ENCODE measurements at places on chromosomes 2 and 18. TPM values are rescaled to one million over a fixed set of nuclear protein-coding genes. Genes with fewer than 3 reads are reported as not detected.

GRCh38 chr2:2787301-2787907, 456.3 kb upstream of the MYT1L start:
- DNase-seq: no peak

- no peak for DNase-seq
Observed at GRCh38 chr2:44148999-44149398, 19.7 kb upstream of the PPM1B start.

DNA sequence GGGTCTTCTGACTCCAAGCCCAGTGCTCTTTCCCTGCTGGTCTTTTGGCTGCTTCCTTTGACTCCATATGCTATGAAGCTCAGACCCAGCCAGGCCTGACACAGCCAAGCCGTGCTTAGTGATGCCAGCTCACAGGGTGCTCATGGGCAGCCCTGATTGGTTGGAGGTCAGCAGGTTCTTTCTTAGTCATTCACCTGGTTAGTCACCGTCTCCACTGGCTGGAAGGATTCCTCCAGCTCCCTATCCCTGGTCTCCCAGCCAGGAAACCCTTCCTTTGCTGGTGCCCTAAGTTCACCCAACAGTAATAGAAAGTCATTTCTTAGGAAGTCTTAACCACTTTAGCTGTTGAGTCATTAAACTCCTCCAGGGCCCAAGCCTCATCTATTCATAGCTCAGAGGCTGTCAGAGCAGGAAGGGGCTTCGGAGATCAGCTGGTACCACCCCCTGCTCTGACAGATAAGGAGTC, 3.9 kb downstream of the KCNK3 start:
- no peak for DNase-seq

GRCh38 chr18:8462651-8463185, 146.5 kb upstream of the RAB12 start:
- no peak for DNase-seq

DNA sequence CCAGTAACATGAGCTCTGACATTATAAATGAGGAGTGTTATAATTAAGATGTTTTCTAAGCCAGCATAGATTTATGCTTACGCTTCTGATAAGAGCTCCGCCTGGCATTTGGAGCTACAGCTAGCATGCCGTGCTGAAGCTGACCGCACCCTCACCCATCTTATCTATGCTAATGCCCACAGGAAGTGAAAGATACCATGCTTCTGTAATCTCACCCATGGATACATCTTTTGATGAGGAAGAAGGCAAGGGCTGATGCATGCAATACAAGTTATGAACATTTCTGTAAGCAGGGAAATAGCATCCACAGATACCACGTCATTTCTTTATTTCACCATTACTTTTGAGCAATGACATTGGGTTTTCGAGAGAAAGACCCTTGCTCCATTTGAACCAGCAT, 82.3 kb downstream of the ARL4C start:
- no peak for DNase-seq

DNA sequence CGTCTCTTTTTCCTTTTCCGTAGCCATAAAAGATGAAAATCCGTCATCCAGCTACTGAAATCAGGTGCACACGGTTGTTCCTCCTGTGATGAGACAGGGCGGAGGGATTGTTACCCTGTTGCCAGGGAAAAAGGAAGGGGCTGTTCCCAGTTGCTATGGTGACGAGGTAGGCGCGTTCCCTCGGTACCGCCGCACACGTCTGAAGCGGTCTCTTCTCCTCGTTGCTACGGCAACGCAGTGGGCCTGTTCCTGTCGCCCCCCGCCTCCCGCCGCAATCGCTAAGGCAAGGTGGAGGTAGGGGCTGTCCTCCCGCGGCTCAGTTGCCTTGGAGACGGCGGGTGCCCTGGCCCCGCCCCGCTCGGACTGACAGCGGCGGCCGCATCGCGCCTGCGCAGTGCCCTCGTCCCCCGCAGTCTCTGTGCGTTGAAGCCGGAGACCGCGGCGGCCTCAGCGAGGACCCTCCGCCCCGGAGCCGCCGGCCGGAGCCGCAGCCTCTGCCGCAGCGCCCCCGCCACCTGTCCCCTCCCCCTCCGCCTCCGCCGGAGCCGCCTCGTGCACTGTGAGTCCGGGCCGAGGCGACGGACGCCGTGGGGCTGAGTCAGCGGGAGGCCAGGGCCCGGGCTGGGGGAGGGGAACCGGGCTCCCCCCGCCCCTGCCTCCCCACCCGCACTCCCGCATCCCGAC, at the start of gene MAPRE3:
Gene MAPRE3 (plus strand): TSS at position 394 of the 684 bp plus-strand sequence. CDS start 51,582 bp downstream, outside the sequence.
- DNase-seq: peak; percentile 80

DNA sequence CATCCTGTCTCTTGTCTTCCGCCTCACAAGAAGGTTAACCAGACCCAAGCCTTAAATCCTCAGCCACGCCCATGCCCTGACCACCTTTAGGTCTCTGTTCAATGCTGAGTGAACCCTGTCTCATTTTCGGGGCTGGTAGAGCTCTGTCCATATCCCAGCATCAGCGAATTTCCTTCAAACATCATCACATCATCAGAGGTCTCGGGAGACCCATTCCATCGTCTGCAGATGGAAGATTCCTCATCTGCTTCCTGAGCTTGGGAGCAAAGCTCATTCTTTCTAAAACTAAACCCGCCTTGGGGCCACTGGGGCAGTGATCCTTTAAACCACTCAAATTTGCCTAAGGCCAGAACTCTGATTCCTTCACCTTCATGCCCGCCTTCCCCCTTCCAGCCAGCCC, 173.7 kb downstream of the TTC32 start:
- no peak for DNase-seq

DNA sequence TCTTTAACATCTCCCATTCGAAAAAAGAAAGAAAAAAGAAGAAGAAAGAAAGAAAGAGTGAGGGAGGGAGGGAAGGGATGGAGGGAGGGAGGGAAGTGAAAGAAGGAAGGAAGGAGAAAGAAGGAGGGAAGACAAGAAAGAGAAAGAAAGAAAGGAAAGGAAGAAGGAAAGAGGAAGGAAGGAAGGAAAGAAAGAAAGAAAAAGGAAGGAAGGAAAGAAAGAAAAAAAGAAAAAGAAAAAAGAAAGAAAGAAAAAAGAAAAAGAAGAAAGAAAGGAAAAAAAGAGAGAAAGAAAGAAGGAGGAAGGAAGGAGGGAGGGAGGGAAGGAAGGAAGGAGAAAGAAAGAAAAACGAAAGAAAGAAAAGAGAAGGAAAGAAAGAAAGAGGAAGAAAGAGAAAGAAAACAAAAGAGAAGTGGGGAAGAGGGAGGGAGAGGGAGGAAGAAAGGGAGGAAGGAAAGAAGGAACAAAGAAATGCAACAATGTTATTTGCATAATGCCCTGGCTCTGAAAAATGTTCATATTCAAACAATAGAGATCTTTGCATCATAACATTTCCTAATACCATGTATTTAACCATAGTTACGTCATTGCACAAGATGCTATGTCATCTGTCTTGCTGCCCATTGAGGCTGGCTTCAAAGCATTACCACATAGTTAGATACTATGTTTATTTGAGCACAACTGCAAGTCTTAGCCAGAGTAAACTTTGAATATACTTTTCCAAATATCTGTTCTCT, 550.6 kb downstream of the DSC3 start:
- DNase-seq: no peak

DNA sequence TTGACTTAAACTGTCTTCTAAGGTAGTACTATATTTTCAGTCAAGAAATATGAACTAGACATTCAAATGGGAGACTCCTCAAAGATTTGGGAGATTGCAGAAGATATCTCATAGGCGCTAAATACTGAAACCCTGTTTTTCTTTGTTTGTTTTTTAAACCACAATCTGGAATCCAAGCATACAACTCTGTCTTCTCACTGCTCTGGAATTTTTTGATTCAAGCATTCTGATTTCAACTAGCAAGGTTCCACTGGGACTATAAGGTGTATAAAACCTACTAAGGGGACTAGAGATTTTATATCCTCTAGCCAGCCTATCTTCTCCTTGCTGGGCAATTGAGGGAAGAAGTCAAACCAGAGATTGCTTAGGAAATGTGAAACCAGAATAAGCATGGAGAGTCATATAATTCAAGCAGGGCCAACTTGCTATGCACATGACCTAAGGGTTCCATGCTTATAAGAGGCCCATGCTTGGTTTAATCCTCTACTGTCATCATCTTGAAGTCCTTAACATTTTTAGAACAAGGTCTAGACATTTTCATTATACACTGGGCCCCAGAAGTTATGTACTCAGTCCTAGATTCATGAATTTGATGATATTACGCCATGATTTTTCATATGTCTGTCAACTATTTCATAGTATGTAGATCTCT, 405.5 kb downstream of the PARD3B start:
- DNase-seq: no peak

DNA sequence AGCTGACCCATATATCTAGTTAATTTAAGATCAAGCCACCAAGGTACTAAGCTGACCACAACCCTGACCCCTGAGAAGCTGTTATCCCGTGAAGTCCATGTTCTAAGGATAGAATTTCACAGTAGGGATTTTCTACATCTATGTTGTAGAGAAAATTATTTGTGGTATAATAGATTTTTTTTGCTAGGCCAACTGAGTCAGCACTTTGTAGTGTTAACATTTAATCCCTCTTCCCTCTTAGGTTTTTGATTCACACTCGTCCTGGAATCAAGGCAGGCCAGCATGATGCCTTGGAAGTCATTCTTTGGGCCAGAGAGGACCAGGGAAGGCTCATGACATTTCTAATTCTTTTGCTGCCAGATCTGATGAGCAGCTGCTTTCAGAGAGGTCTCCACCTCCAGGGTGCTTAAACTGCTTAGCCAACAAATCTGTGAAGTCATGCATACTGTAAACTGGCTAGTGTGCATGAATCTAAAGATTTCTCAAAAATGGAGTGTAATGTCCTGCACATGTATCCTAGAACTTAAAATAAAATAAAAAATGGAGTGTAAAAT, 102.5 kb downstream of the RBM43 start:
- no peak for DNase-seq

GRCh38 chr18:37006742-37007141, 177.8 kb downstream of the KIAA1328 start:
- DNase-seq: no peak

- DNase-seq: peak; percentile 2
Observed at GRCh38 chr2:216428618-216429350, 16.5 kb downstream of the SMARCAL1 start.

DNA sequence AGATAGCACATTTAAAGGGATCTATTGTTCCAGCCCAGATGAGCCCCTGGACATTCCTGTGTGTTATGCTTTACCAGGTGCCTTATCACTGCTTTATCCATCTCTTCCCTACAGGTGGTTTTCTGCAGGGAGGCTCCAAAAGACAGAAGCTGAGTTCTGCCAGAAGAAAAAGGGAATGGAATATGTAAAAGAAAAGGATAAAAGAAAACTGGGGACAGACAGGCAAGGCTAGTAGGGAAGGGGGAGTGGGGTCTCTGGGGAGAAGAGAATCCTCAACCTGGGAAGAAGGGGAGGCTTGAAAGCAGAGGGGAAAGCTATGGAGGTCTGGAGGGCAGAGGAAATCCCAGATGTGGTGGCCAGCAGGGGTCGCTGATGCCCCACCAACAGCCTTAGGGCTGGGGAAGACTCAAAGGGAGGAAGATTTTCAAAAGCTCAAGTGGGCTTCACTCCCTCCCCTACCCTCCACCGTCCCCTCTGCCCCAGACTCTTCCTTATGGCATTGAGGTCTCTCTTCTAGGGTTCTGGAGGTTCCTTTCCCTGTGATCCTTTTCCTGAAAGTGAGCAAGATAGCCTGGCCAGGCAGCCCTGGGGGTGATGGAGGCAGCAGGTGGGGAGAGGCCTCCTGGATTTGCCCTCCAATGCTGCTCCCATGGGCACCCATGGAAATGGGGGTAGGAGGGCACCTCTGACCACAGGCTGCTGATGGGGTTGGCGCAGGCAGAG, 178.1 kb upstream of the PKDCC start:
- DNase-seq: peak; percentile 74

GRCh38 chr2:82314836-82315472, 2010.4 kb upstream of the LRRTM1 start:
- DNase-seq: no peak

DNA sequence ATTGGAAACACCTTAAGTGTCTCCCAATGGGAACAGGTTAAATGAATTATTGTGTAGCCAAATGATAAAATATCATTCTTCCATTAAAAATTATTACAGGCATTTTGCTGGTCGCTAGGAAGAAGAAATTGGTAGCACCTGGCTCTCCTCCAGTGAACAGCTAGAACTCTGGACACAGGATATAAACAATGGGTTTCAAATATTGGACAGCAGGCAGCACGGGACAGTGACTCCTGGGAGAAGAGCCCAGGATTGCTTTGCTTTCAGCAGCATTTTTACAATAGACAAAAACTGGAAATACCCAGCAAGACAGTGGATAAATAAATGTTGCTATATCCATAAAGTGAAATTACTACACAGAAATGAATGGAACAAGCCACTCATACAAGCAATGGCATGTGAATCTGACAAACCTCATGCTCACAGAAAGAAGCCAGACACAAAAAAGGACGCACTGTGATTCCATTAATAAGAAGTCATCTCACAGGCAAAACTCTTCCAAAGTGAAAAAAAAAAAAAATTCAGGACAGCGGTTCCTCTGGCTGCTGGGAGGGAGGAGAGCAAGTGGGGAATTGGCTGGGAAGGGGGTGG, 50.5 kb downstream of the LAMA1 start:
- no peak for DNase-seq

GRCh38 chr2:118854507-118855345, 7.3 kb upstream of the EN1 start:
- no peak for DNase-seq

GRCh38 chr2:119218478-119219064, 5.1 kb upstream of the STEAP3 start:
- DNase-seq: peak; percentile 43

GRCh38 chr2:201639205-201639604, 4.1 kb downstream of the TMEM237 start:
- no peak for DNase-seq

DNA sequence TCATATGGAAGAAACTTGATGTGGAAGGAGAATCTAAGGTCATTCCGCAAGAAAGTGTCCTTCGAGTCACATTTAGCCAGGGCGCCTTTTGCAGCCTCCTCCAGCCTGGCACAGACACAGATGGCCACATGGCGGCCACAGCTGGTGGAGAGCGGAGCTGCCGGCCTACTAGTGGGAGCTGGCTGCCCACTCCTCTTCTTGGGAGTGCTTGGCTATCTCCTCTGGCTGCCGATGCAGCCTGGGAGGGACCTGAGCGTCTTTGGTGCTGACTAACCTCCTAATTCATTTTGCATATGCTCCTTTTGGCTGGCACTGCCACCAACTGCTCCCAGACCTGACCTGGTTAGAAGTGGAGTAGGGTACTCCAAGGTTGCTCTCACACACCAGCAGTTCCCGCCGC, 199.3 kb upstream of the MYT1L start:
- no peak for DNase-seq

The ALK gene
- polyA plus RNA-seq: 0.55 TPM

The PKP4 gene
- 200 TPM for polyA plus RNA-seq

The HRH4 gene
- 0.17 TPM for polyA plus RNA-seq

The ENOSF1 gene
- polyA plus RNA-seq: 141 TPM

The ACADL gene
- polyA plus RNA-seq: 31.5 TPM

The RNF152 gene
- polyA plus RNA-seq: 13.0 TPM

The DSC2 gene
- 48.3 TPM for polyA plus RNA-seq
